ENCODE measurements at places on chromosomes 5 and 9.

GRCh38 chr5:177959315-177959714 lies 36.7 kb downstream of the PROP1 start:
- no peak for DNase-seq

DNA sequence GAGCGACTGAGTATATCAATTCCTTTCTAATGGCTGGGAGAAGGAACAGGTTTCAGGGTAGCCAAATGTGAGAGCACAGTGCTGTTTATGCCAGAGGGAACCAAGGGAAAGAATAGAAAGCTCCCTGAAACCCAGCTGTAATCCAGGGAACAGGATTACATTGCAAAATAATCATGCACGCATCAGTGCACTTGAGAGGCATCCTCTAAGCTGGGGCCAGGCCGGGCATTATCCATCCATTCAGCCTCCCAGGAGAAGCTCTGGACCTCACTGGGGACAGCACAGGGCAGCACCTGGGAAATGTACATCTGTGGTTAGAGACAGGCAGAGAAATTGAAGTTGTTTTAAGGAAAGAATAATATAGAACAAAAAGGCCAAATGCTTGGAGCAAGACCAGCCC lies 72.7 kb downstream of the MTRR start:
- DNase-seq = no peak

- no peak for DNase-seq
These were observed 66.5 kb upstream of the GLRX start for GRCh38 chr5:95889076-95889475.

GRCh38 chr5:137088175-137088574 lies 411.0 kb downstream of the SPOCK1 start:
- no peak for DNase-seq

GRCh38 chr9:117359910-117360309 lies 54.9 kb downstream of the ASTN2 start:
- DNase-seq = no peak

DNA sequence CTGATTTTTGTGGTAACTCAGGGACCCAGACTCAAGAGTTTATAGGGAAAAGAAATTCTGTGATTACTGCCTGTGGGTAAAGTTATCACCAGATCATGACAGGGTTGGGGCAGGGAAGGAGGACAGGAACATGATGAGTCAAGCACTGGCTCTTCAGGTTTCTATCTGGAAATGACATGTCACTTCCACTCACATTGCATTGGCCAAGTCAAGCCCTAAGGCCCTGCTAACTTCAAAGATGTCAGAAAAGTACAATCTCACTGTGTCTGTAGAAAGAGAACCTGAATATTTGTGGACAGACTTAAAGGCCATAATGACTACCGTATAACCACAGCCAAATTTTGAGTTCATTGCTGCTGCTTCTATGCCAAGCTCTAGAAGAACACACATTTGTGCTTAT lies 187.7 kb downstream of the TLE4 start:
- DNase-seq = peak; percentile 57

DNA sequence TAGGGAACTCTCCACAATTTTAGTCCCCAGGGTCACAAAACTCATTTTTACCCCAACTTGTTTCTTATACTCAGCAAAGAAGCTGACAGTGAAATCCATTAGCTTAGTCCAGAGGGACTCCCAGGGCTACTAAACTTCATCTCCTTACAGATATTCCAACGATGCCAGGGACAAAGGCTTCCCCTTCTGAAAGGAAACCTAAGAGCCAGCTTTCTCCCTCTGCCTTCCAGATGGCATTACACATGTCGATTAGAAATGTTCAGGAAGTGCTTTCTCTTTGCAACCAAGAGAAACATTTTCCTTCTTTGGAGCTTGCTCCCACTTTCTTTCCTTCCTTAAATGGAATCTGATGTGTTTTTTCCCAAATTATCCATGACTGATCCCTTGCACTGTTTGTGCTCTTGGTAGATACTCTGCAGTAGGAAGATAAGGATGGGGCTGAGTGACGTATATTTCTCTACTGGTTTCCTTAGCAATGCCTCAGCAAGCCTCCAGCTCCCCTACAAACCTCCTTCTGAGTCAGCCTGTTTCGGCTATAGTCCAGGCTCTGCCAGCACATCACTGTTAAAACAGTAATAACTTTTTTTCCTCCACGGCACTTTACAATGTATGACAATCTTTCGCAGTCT lies 43.0 kb upstream of the HTR4 start:
- no peak for DNase-seq

- peak; percentile 36 for DNase-seq
These were observed 30.0 kb upstream of the SLC6A19 start for GRCh38 chr5:1171340-1171941.

DNA sequence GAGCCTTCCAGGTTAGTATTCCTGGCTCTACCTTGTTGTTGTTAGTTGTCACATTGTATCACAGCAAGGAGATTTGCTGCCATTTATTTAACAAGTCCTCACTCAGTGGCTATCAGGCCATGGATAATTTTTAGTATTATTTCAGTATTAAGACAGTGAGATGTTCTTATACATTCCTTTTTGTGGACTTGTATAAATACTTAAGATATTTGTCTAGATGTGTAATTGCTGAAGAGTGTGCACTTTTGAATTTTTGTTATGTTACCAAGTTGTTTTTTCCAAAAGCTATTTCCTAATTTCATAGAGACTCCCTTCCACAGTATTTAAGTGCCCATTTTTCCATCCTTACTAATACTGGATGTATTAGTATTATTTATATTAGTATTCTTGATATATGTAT lies 22.0 kb downstream of the SLC36A1 start:
- no peak for DNase-seq

- DNase-seq = peak; percentile 84
These were observed 5.2 kb downstream of the TNFAIP8 start for GRCh38 chr5:119360905-119361593.

DNA sequence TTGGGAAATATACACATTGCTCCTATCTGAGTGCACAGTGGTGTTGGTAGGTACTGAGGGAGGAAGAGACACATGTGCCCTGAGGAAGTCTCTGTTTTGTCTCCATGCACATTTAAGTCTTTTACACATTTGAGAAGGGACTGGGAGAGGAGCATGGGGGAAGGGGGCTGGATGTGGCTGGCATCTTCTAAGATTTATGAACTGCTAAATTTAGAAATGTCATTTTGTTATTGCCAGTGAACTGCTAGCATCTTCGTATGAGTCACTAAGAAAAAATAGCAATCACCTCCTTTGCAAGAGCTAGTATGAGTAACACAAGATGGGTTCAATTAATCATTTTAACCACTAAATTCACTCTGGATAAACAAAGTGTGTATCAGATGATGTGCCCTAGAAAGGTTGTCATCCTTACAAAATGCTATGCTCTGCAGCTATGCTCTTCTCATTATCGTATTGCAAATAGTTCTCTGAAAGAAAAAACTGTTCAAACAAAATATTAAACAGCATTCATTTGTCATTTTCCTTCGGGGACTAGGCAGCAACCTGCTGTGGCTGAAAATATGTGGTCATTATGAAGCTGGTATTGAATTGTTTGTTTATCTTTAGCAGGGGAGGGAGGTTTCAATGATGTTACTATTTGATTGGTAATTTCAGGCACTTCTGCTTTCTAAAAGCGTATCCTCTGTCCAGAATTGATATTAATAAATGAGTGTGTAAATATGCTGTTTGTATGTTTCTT lies 236.5 kb downstream of the DMRTA1 start:
- peak; percentile 43 for DNase-seq

DNA sequence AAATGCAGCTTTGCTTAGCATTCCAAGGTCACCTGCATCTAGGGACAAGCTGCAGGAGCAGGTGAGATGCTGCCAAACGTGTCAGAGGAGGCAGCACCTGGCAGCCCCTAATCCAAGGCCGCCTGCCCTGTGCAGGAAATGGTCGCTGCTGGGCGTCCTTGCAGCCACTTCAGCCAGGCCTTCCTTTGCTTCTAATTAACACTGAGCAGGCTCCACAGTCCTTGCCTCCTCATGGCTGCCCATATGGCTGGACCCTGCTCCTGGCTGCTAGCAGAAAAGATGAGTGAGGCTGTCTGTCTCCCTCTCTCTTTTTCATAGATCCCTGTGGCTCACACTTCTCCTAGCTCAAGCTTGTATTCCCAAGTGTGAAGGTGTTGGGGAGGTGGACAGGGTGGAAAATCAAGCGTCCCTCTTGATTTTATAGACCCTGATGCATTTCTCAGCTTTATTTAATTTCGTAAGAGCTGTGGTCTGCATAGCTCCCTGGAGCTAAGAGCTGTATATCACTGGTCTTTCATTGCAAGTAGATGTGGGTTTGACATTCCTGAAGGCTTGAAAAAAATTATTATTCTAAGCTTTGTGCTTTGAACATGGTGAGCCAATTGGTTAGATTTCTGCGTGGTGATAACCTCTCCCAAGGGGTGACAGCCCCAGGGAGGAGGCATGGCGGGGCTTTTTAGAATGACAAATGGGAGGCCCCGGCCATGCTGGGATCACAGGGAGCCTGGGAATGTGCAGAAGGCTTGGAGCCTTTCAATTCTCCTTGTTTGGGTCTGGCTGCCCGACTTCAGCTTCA lies 193.8 kb downstream of the SLIT3 start:
- DNase-seq = no peak

DNA sequence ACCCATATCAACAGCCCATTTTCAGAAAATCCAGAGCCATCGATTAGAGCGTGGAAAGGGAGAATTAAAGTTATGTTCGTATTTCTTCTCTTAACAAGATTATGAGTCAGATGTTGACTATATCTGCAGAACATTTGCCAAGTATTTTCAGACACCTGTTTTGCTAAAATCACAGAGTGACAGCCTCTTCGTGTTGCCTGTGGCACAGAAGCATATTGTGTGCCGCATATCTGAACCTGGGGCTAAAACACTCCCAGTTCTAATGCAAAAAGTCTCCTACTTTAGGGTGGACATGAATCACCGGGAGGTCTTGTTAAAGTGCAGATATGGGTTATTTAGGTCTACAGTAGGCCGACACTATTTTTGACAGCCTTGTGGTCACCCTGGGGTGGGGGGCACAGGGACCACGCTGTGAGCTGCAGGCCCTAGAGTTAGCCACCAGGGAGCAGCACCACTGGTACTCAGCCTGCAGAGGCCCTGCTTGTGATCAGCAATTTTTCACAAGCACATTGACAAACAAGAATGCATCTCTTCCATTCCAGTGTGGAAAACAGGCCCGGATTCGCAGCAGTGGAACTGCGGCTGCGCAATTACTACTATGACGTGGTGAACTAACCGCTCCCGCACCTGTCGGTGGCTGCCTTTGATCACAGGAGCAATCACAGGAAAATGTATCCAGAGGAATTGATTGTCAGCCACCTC lies 93.5 kb downstream of the SYK start:
- peak; percentile 79 for DNase-seq

- no peak for DNase-seq
These were observed 16.8 kb downstream of the MACROH2A1 start for GRCh38 chr5:135382106-135382790.

DNA sequence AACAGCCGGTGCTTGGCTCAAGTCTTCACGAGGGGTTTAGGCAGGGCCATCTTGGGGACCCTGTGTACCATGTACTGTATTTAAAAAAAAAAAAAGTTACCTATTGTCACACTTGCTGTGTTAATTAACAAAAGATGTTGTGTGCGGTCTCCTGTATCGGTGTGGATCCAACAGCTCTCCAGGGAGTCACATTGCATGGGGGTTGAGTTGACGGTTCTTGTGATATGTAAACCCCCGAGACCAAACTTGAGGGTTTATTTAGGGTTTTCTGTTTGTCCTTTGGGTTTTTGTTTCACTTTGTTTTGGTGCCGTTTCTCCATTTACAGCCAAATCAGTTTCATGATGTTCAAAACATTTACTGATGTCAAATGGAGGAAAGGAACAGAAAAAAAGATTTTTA lies 22.2 kb downstream of the AMBP start:
- DNase-seq = no peak

- DNase-seq = no peak
These were observed 63.5 kb downstream of the HMCN2 start for GRCh38 chr9:130329061-130329460.

- DNase-seq = no peak
These were observed 54.2 kb downstream of the LRSAM1 start for GRCh38 chr9:127505396-127506116.

DNA sequence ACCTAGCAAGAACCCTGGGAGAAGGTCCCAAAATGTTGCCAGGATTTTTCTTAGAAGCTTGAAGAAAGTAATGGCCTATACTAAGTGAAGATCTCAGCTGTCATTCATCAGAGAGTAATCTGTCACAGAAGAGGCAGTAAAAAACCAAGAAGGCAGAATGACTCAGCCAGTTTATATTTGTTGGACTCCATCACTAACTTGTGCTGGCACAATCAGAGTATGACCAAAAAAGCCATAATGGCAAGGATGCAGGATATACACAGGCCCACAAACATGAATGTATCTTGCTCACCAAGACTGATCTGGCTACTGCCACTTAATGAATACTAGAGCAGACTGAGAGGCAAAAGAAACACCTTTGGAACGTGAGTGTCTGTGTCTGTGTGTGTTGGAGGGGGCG lies 104.0 kb upstream of the POU5F2 start:
- peak; percentile 4 for DNase-seq

- DNase-seq = no peak
These were observed 9.7 kb downstream of the OMD start for GRCh38 chr9:92414566-92414965.

- no peak for DNase-seq
These were observed 122.0 kb downstream of the GALNT10 start for GRCh38 chr5:154312576-154312975.

DNA sequence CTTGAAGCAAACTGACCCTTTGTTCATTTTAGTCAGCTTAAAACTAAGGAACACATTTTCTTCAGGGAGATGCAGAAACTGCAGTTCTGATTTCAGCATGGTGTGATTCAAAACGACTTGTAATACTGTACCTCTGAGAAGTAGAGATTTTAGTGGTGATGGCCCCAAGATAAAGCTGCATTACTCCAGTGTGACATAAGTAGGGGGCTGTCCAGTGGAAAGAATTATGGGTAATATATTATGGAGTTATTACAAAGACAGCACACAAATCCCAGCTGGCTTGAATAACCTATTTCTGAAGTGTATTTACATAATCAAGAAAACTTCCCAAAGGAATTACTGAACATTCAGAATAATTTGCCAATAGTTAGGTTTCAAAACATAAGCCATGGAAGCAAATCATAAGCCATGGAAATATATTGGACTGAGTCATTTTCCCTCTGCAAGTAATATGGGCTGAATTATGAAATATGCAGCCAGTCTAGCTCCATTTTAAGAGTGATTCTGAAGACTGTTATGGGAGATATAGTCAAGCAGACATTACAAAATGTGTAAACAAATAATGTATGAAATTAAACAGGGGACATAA lies 133.7 kb upstream of the FBXL17 start:
- no peak for DNase-seq

GRCh38 chr5:84718377-84718776 lies 333.7 kb upstream of the EDIL3 start:
- no peak for DNase-seq

- DNase-seq = peak; percentile 75
These were observed 33.2 kb downstream of the TNC start for GRCh38 chr9:115084709-115085108.

- peak; percentile 61 for DNase-seq
These were observed 321.0 kb upstream of the TRPC7 start for GRCh38 chr5:136686192-136686872.

DNA sequence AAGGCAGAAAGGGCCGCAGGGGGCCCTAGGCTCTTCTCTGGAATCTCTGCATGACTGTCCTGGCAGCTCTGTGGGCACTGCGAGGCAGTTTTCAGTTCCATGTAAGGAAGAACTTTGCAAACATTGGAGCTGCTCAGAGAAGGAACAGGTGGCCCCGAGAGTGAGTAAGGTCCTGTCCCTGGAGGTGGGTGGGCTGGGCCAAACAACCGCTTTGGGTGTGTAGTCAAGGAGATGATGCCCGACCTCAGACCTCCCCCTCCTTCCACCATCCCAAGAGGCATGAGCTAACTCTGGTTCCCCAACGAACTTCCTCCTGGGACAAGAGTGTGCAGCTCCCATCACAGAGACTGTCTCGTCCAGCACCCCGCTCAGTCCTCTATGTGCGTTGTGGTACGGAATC lies 20.5 kb downstream of the CSF1R start:
- no peak for DNase-seq

Measured in foreskin keratinocyte (primary cell).